NCI-H1436 treated with DMSO at 0.1 percent for 48 hours (cell line): ENCODE measurements at places on chromosomes 4 and X.

DNA sequence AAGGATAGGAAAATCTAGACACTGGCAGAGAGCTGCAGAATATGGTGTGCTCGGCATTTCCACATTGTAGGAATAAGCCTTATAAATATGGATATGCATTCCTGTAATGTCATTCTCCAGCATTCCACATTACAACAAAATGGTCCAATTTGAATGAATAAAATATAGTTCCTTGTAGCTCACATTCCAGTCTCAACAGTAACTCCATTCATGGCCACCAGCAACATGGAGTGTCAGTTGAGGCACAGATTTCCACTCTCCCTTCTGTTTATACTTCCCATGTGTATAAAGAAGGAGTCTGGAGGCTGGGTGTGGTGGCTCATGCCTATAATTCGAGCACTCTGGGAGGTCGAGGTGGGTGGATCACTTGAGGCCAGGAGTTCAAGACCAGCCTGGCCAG lies 84.5 kb downstream of the AASDH start:
- DNase-seq: no peak

GRCh38 chrX:46820391-46821100 lies 16.3 kb upstream of the RP2 start:
- DNase-seq: no peak

GRCh38 chr4:5712517-5712916 lies 1.5 kb downstream of the EVC start:
- DNase-seq: no peak

- DNase-seq: no peak
Observed at GRCh38 chrX:107135049-107135964, 16.7 kb upstream of the RBM41 start.

- DNase-seq: no peak
Observed at GRCh38 chrX:152428120-152428519, 23.0 kb downstream of the GABRA3 start.

DNA sequence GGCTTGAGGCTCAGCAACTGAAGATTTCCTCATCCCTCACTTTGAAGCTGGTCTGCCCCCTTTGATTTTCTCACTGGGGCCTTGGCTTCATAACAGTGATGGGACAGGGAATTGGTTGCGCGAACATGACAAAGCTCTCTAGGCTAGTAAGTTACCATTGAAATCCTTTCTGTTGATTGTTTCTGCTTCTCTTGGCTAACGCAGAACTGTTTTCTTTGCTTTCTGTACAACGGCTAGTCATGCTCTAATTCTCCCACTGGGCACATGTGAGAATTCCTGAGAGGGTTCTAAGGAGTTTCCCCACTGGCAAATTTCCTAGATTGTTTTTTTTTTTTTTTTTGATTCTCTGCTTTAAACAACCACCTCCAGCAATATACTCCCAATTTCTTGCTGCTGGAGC lies 738.6 kb downstream of the PCDH7 start:
- no peak for DNase-seq

DNA sequence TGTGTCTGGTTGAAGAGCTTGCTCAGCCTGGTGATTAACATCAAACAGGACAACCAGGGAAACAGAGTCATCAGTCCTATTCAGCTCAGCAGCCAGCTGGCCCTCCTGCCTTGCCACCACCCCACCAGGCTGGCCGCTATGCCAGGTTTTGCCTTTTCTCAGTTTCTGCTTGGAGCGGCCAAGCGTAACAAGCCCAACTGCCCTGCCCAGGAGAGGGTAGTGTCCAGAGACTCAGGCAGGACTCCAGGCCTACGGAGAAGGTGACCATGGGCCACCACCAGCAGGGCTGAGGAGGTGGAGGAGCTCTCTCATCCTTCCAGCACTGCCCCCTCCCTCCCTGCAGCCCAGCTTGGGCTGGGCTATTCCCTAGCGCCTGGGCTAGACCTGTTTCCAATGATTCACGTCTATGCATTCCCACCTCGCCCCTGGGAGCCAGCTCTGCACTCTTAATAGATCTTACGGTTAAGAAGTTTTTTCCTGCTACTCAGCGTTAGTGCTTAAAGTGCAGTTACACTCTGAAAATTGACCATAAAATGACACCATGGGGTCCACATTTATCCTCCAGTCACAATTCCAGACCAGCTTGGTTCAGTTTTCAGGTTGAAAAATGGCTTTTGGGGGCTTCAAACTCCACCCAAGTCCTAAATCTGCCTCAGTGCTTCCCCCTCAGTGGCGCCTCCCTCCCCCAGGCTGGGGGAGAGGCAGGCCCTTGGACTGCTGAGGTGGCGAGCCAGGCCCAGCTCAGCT lies 124.0 kb upstream of the PJA1 start:
- DNase-seq: no peak

- no peak for DNase-seq
Observed at GRCh38 chr4:57093845-57094831, 16.0 kb downstream of the IGFBP7 start.

GRCh38 chr4:181261279-181261678 lies 981.9 kb upstream of the TENM3 start:
- DNase-seq: peak; percentile 52

DNA sequence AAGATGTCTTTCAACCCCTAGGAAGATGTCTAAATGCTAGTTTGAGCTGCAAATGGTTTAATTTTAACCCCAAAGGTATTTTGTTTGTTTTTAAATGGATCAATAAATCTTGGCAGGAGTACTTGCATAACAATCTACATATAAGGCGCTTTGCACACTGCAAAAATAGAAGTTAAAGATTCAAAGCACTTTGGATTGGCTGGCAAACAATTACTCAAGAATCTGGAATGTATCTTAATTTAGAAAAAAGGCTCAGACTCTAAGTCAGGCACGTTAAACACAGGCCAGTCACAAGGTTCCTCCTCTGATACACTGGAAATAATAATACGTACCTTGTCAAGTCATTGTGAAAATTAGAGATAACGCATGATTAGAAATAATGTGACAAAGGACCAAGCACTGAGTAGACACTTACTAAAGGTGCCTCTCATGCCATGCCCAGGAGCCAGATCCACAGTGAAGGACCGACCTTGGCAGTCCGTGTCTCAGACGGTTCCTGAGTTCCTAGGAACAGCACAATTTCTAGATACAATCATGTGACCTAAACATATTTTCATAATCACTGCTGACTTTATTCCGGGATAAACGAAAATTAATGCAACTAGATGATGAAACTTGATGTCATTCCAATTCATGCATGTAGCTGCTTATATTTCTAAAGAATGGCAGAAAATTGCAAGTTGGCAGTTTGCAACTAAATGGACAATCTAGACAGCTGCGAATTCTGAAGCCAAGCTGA lies 49.6 kb downstream of the PROM1 start:
- no peak for DNase-seq

DNA sequence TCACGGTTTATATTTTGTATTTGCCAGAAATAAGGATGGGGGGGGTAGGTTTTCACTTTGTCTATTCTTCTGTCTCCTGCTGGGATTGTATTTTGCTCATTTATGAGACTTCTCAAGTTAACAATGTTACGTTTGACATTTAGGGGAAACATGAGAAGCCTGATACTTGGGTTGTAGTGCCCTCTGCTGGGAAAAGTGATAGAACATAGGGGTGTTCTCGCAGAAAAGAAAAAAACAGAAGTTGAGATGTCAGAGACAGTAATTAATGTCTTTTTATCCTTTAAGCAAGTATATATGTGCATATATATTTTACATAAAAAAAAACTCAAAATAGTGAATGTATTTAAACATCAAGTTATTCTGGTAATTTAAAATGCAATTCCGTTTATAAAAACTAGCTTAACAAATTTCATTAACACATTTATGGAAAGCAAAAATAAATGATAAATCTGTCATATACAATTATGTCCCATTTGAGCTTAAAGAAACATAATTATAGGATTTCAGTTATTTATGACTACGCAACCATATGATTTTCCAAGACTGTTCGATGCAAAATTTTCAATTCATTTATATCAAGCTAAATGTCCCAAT lies 46.0 kb upstream of the TMPRSS11F start:
- peak; percentile 8 for DNase-seq

DNA sequence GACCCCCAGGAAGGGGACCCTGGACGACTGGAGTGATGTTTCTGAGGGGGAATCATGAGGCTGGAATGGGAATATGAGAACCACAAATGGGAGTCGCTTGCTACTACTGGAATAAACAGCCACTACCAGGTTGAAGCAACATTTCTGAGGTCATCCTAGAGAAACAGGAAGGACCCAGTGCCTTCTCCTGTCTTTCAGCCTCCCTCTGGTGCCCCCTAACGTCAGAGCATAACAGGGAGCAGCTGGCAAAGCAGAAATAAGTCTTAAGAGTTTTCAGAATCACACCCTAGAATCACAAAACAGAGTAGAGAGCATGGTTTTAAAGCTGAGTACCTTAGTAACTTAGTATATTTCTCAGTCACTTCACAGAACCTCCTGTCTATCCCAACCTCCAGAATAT lies 347.8 kb upstream of the PITX2 start:
- DNase-seq: no peak

DNA sequence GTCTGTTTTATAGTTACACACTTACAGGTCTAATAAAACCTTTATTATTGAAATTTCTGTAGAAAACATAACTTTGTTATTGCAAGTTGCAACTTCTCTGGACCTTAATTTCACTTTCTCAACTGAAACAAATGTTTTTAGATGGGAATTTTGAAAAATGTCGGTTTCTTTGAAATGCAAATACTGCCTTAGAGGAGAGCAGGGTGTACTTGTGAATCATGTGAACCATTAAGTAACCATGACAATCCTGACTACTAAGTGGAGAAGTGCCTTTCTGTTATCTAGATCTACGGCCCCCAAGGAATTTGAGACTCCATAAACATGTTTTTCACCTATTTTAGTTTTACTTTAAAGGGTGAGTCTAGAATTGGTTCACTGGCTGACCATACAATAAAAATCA lies 8.5 kb upstream of the ARMCX2 start:
- DNase-seq: no peak

- DNase-seq: peak; percentile 44
Observed at GRCh38 chr4:159137176-159137575, 34.3 kb downstream of the RAPGEF2 start.

- no peak for DNase-seq
Observed at GRCh38 chr4:165953181-165953580, 80.1 kb downstream of the TLL1 start.

DNA sequence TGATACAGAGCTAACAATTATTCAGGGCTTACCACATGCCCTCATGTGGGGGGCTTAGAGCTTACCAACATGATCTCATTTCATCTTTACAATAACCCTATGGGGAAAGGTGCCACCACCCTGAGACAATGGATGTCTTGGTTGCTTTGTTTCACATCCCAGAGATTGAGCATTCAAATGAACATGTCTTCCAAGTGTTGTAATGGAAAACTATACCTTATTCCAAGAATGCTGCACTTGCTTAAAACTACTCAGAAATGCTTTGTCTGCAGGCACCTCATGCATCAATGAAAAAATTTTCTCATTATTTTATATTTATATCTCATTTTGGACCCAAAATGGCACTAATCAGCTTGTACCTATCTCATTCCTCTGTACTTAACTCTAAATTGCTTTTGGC lies 34.6 kb downstream of the BCLAF3 start:
- no peak for DNase-seq

DNA sequence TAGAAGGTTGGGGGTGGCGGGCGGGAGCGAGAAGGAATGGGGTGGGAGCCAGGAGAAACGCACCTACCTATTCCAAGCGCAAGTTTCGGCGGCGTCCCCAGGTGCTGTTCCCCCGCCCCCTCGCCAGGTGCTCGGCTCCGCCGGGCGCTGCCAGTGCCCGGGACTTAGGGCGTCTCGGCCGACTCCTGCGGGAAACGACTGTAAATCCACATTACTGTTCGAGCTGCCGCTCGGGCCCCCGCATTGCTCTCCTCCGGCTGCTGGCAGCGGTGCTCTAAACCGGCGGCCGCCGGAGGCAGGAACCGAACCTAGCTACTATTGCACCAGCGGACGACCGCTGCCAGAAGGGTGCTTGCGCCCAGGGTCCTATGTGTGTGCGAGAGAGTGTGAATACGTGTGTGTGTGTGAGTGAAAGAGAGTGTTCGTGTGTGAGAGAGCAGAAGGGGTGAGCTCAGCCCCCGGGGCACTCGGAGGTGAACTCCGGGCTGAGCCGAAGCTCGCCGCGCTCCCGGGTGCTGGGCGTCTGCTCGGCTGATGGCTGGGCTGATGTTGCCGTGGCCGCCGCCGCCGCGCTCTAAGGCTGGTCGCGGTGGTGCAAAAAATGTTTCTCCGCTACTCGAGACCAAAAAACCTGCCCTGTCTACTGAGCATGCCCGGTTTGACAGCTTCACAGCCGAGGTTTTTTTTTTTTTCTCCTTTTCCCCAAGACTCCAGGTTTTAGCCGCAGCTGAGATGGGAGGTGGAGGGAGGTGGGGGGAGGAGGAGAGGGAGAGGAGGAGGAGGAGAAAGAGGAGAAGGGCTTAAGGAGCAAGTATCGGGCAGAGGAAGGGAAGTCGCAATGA lies 115.7 kb upstream of the TEX13C start:
- DNase-seq: no peak

DNA sequence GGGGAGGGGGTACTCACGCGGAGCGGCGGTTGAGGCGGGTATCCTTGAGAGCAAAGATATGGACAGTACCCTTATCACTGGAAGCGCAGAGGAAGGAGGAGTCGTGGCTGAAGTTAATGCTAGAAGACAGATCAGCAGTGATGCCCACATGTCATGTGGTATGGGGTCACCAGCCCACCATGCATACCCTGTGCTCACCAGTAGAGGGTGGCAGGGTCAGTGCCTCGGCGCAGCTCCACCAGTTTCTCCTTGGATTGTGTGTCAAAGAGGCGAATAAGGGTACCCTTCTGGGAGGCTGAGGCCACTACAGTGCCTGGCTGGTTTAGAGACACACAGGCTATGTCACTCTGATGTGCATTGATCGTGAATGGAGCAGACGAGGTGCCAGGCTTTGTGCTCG lies 1.5 kb upstream of the PRAF2 start:
- no peak for DNase-seq

DNA sequence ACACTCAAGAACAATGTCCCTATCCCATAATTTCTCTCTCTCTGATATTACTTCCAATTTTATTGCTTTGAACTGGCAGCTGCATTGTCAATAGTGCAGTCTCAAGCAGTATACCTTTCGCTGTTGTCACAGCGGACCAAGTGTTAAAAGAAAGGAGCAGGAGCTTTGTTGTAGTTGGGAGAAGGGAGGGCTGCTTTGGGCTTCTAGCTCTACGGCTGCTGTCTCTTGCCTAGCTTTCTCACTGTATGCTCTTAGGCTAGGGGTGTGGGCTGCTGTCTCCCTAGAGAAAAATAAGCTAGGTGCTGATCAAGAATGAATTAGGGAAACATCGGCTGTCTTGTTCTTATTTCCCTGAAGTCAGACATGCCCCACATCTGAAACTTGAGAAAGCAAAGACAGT lies 52.5 kb downstream of the TRPC5OS start:
- DNase-seq: no peak

DNA sequence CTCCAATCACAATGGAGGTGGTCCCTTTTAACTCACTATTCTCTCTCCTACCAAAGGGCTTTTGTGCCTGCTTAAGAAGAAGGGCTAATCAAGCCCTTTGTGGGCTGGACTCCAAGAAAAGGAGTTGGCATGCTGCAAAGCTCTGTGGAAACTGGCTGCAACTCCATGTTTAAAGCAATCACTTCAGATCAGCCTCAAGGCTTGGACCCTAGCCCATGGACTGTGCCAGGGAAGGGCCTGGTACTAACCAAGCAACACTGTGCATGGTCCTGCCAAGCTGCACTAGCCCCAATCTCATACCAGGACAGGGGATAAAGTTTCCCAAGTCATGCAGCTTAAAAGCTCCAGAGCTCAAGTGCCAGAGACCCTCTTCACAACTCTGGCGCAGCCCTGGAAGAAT lies 86.7 kb downstream of the ATP8A1 start:
- DNase-seq: no peak
